NCI-H1105 treated with DMSO at 0.1 percent for 48 hours (cell line): ENCODE measurements at places on chromosomes 1 and 21.
A peak's percentile ranks its signal among the peaks of the same experiment; 100 is the strongest.

- DNase-seq, result no peak
Observed at GRCh38 chr1:170864238-170864637, 71.1 kb upstream of the MROH9 start.

GRCh38 chr1:147243841-147244240 is 1.4 kb downstream of the CHD1L start:
- DNase-seq, result no peak

DNA sequence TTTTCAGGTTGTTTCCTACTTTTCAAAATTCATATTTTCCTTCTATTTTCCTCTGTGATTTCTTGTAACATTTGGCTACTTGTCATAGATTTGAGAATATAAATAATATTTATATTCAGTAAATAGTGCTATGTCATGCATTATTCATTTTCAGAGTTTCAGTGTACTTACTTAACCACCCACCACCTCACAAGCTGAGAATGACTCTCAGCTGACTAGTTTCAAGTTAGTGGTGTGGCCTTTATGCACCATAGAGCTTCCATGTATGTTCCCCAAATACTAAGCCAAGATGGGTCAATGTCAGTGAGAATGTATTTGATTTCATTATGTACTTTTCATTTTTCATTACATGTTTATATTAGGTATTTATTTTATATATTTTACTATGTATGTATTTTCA is 56.9 kb upstream of the RGS1 start:
- no peak for DNase-seq

GRCh38 chr1:183279835-183280234 is 93.8 kb downstream of the LAMC2 start:
- DNase-seq, result no peak

DNA sequence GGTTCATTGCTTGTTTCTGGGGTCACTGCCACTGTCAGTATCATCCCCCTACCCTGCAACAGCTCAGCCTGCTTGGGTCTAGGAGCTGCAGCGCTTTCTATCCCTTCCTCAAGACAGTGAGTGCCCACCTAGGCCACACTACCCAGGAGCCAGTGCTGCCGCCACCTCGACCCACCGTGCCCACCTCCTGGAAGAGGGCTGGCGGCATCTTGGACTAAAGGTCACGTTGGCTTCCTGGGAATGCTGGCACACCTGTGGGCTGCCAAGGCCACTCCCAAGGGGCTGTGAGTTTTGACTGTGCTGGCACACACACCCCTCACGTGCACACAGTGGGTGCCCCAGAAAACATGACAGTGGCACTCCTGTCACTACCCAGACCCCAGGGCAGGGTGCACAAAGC is 22.1 kb downstream of the CRYAA start:
- no peak for DNase-seq

DNA sequence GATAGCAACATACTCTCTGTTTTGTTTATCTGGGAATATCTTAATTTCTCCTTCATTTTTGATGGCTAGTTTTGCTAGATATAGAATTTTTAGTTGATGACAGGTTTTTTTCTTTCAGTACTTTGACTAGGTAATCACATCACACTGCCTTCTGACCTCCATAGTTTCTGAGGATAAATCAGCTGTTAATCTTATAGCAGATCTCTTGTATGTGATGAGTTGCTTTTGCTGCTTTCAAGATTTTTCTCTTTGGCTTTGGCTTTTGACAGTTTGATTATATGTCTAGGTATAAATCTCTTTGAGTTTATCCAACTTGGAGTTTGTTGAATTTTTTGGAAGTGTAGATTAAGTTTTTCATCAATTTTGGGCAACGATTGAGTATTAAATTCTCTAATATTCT is 142.6 kb downstream of the ZNF644 start:
- DNase-seq, result peak; percentile 50

DNA sequence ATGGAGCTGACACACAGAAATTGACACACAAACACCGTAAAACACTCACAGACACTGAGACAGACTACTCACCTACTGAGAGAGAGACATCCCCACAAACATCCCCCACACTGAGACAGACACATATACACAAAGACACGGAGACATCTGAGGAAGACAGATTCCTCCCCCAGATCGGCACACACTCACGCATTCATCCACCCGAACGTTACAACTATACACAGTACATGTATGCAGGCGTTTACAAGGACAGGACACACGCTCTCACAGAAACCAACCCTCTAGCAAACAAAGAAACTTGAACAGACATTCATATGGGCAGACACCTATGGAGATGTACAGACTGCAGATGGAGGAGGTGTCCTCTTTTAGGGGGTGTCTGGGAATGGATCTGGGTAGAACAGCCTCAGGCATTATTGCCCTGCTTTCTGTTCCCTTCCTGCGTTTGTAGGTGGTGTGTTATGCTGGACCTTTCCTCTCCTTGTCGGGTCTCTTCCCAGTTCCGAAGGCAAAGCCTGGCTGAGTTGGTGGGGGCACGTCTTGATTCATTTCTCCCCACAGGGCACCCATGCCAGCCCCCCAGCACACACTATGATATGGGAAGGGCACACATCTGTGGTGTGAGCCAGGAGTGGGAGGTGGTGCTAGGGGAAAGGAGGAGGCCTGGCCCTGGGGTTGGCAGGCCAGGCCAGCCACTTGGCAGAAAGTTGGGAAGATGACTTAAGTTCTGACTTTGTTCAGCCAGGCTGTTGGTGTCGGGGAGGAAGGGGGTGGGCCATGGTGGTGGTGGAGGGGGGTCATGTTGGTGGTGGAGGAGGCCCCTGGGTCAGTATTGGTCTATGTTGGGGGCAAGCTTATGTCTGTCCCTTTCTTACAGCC is 1.5 kb downstream of the KIRREL1 start:
- no peak for DNase-seq

DNA sequence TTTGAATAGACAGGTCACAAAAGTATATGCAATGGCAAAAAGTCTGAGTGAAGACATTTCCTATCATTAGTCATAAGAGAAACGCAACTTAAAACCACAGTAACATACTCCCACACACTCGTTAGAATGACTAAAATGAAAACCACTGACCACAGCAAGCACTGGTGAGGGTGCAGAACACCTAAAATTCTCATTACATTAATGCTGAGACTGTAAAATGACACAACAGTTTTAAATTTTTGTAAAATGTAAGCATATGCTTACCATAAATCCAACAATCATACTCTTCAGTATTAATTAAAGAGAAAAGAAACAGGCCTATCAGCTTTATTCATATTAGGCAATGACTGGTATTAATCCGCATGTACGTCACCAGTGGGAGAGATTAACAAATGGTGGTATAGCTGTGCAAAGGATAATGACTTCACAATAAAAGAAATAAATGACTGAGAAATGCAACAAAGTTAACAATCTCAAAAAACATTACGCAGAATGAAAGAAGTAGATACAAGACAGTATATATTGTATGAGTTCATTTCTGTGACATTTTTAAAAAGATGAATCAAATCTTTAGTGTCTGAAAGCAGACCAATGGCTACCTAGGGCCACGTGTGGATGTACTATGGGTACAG is 253.5 kb downstream of the AKT3 start:
- DNase-seq, result no peak

DNA sequence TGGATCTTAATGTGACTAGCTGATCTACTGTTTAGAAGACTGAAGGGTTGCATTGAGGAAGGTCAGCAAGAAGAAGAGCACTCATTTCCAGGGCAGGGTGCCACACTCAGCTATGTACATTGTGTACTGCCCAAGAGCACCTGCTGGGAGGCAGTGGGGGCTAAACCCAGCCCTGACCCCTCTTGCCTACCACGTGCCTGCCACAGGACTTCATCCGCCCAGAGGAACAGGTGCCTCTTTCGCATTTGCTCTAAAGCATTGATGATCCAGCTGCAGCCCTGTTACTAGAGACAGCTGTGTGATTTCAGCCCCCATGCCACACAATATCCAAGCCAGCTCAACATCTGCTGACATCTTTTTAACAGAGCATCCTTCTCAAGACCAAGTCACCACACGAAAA is 341.8 kb downstream of the LMX1A start:
- no peak for DNase-seq

GRCh38 chr1:15755021-15755645 is 3.5 kb upstream of the FBLIM1 start:
- DNase-seq, result no peak
